ENCODE measurements at places on chromosomes 12 and 14.

DNA sequence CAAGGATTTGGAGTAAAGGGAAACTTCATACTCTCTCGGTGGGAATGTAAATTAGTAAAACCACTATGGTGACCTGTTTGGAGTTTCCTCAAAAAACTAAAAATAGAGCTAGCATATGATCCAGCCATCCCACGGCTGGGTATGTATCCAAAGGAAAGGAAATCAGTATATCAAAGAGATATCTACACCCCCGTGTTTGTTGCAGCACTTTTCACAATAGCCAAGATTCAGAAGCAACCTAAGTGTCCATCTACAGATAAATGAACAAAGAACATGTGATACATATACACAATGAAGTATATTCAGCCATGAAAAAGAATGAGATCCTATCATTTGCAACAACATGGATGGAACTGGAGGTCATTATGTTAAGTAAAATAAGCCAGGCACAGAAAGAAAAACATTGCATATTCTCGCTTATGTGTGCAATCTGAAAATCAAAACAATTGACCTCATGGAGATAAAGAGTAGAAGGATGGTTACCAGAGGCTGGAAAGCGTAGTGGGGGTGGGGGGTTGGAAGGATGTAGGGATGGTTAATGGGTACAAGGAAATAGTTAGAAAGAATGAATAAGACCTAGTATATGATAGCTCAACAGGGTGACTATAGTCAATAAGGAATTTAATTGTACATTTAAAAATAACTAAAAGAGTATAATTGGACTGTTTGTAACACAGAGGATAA lies 468.0 kb downstream of the BCAT1 start:
- DNase-seq, result no peak

DNA sequence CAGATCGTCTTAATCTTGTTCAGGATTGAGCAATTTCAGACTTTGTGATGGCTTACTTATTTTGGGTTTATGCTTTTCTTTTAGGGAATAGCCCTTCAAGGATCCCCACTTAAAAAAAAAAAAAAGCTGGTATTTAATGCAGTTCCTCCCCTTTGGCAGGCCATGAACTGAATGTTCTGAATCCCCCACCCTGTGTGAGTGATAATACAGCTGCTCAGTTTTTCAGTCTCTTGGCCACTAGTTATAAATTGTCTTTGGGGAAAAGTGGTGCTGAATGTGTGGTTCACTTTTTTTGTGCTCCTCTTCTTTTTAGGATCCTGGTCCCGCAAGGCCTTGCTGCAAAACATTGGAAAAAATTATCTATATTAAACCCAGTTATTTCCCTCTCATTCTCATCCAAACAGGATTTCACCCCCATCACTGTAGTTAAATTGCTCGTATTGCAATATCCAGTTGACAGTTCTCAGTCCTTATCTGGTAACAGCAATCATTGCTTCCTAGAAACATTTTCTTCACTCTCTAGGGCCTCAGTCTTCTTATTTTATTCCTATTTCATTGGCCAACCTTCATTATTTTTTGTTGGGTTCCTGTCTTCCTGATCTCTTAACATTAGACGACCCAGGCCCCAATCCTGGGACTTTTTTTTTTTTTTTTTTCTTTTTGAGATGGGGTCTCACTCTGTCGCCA lies 73.1 kb upstream of the PAWR start:
- DNase-seq, result no peak

- DNase-seq, result no peak
Measured at GRCh38 chr12:17928708-17929366, 161.2 kb downstream of the RERGL start.

DNA sequence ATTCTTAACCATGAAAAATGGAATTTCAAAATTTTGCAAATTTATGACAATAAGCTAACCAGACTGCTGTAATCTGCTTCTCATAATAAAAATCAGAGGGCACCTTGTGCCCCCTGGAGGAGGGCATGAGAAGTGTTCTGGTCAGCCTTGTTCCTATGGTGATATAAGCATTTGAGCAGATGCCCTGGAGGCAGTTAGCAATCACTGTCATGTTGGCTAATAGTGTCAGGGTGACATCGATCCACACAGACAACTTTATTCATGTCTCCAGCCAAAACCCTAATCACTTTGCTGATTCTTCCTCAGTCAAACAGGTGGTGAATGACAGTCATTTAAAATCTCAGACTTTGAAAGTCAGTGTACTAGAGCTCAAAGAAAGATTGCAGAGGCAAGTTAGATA lies 943.0 kb downstream of the GALC start:
- DNase-seq, result no peak

- no peak for DNase-seq
Measured at GRCh38 chr14:64324461-64324860, 30.3 kb upstream of the ESR2 start.

- DNase-seq, result no peak
Measured at GRCh38 chr14:52609445-52610044, 56.9 kb downstream of the GPR137C start.

GRCh38 chr12:104671409-104672095 lies 214.8 kb downstream of the CHST11 start:
- peak; percentile 91 for DNase-seq

DNA sequence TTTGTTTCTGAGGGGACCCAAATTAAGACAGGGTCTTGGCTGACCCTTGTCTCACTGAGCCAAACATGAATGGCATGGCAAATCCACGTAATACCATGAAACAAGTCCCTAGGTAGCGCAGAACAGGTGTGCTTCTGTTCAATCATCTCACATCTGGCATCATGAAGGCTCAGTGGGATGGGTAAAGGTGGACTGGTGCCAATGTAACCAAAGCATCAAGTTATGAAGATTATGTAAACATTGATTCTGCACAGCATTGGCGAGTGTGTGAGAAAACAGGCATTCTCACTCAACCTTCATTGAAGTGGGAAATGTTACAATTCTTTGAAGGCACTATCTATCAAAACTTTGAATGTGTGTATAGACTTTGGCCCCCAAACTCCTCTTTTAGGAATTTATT lies 41.9 kb downstream of the PTGER2 start:
- no peak for DNase-seq

DNA sequence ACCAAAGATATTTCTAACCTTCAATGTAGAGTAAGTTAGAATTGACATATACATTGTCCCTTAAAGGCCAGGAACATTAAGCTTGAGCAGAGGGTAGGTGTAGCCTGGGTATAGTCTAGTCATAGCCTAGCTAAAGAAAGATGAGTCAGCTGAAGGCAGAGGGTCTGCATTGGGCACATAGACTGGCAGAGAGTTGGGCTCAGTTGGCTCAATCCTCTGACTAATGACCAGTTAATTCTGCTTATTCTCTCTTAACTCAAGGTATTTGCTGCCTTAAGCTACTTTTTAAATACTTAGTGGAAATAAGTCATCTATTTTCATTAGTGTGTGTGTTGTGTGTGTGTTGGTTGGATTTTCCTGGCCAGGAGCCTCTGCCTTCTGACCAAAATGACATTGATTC lies 467.1 kb downstream of the RAD51B start:
- no peak for DNase-seq

DNA sequence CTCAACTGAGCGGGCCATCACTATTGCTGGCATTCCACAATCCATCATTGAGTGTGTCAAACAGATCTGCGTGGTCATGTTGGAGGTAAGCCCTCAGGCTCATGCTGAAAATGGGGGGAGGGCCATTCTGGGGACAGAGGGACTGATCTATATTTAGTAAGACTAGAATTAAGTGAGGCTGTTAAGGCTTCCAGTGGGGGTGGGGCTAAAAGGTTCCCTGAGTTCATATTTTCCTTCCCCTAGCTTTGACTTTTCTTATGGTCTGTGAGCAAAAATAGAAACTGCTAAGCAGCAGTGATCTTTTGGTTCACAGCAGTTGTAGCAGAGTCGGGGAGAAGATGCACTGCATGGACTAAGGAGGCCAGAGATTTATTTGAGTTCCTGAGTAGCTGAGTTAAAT lies 9.2 kb downstream of the PCBP2 start:
- DNase-seq, result no peak

All from CD4-positive, alpha-beta T cell treated with Interleukin-4 for 4 hours (primary cell).